ENCODE measurements at places on chromosomes 6 and 20. TPM values are rescaled to one million over a fixed set of nuclear protein-coding genes. Genes with fewer than 3 reads are reported as not detected.

DNA sequence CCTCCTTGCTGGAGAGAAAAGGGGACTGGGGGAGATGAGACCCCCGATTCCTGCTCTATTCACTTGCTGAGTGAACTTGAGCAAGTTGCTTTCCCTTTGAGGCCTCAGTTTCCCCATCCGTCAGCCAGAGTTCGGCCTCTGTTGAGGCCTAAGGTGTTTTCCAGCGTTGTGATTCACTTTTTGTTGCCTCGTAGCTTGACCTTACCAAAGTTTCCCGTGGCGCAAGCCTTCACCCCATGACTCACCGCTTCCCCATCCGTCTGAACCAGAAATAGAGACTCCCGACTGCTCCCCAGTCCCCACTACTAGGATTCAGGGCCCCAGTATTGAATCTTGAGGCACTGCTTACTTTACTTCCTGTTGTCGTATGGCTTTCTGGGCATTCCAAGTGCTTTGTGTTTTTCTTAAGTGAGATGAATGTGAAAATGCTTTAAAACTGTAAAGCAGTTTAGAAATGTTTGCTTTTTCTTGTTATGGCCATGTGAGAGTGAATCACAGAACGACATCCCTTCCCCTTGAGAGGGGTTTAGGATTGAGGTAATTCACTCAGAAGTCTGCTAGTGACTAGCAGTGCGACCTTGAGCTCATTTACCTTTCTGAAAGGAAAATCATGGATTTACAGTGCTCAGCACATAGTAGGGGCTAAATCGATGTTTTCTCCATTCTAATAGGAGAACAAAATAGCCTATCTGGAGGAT lies 1.2 kb downstream of the CHMP4B start:
- no peak for DNase-seq
- no peaks in the 10 kb centered on the region for H3K27me3 ChIP-seq
- peak overlapping the region; percentile 98 for H3K4me3 ChIP-seq
- no peaks in the 10 kb centered on the region for H3K36me3 ChIP-seq

- H3K36me3 ChIP-seq = peaks cover 3% of the 10 kb centered on the region
- H3K27ac ChIP-seq = no peak overlapping the region
- no peak for DNase-seq
- H3K27me3 ChIP-seq = no peaks in the 10 kb centered on the region
- no peak overlapping the region for H3K4me3 ChIP-seq
- no peaks in the 10 kb centered on the region for H3K4me1 ChIP-seq
Observed at GRCh38 chr6:100568255-100568654, 103.5 kb upstream of the SIM1 start.

- H3K4me3 ChIP-seq = no peak overlapping the region
- H3K27me3 ChIP-seq = no peaks in the 10 kb centered on the region
- no peaks in the 10 kb centered on the region for H3K4me1 ChIP-seq
- no peak overlapping the region for H3K27ac ChIP-seq
- H3K36me3 ChIP-seq = no peaks in the 10 kb centered on the region
- DNase-seq = no peak
Observed at GRCh38 chr20:58044286-58044685, 184.2 kb downstream of the ANKRD60 start.

DNA sequence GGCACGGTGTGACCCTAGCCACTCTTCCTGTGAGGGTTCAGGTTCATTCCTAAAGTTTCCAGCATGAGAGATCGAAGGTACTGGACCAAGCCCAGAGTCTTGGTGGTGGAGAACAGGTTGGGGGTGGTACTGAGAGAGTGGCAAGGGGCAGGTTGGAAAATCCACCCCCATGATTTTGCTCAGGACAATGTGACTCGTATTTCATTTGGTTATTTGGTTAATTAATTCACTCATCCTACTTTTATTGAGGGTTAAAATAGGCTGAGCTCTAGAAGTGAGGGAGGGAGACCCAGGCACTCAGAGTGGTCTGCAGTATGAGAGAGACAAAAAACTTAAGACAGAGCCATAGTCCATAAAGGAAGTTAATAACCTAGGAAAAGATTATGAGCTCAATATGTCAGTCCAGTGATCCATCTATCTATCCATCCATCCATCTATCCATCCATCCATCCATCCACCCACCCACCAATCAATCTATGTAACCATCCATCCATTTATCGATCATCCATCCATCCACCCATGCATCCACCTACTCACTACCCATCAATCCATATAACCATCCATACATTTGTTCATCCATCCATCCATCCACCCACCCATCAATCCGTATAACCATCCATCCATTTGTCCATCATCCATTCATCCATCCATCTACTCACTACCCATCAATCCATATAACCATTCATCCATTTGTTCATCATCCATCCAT lies 6.7 kb upstream of the BPIFB6 start:
- no peak for DNase-seq
- H3K36me3 ChIP-seq = no peaks in the 10 kb centered on the region
- no peaks in the 10 kb centered on the region for H3K4me1 ChIP-seq
- H3K4me3 ChIP-seq = no peak overlapping the region

GRCh38 chr6:108710551-108710950 lies 137.7 kb upstream of the ARMC2 start:
- H3K27ac ChIP-seq = no peak overlapping the region
- H3K4me1 ChIP-seq = no peaks in the 10 kb centered on the region
- no peaks in the 10 kb centered on the region for H3K27me3 ChIP-seq
- H3K4me3 ChIP-seq = no peak overlapping the region
- no peak for DNase-seq

DNA sequence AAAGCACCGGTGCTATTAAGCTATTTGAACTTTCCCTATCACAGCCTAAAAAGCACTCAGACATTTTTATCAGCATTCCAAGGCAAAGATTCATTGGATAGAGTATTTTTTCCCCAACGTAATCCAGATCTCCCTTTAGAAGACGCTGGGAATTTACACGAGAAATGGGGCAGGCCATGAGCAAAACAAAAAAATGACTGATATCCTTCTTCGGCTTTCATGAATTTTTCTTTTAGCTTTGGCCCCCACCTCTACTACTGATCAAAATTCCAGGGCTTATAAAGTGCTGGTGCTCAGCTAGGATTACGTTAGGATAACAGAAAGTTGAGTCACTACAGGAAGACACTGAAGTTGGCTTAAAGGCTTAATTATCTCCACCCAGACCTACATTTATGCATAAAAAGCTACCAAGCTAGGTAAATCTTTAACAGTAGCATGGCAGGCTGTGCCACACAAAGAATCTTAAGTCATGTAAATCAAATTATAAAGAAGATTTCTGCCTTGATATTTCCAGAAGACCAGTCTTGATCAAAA lies 418.5 kb upstream of the BTBD3 start:
- no peak overlapping the region for H3K4me3 ChIP-seq
- H3K36me3 ChIP-seq = no peaks in the 10 kb centered on the region
- no peaks in the 10 kb centered on the region for H3K27me3 ChIP-seq
- H3K4me1 ChIP-seq = no peaks in the 10 kb centered on the region
- no peak for DNase-seq
- no peak overlapping the region for H3K27ac ChIP-seq

- DNase-seq = no peak
- no peaks in the 10 kb centered on the region for H3K27me3 ChIP-seq
- peak overlapping the region; percentile 5 for H3K27ac ChIP-seq
- no peaks in the 10 kb centered on the region for H3K4me1 ChIP-seq
- H3K36me3 ChIP-seq = peaks cover 4% of the 10 kb centered on the region
- no peak overlapping the region for H3K4me3 ChIP-seq
Observed at GRCh38 chr6:73471686-73472290, 10.3 kb downstream of the MTO1 start.

GRCh38 chr6:22364306-22364705 lies 67.5 kb upstream of the PRL start:
- H3K4me3 ChIP-seq = no peak overlapping the region
- H3K27me3 ChIP-seq = no peaks in the 10 kb centered on the region
- no peak overlapping the region for H3K27ac ChIP-seq
- no peaks in the 10 kb centered on the region for H3K4me1 ChIP-seq
- DNase-seq = no peak

GRCh38 chr6:107423474-107423990 lies 35.8 kb downstream of the PDSS2 start:
- no peaks in the 10 kb centered on the region for H3K27me3 ChIP-seq
- no peaks in the 10 kb centered on the region for H3K4me1 ChIP-seq
- H3K4me3 ChIP-seq = no peak overlapping the region
- H3K36me3 ChIP-seq = no peaks in the 10 kb centered on the region
- DNase-seq = no peak
- no peak overlapping the region for H3K27ac ChIP-seq

DNA sequence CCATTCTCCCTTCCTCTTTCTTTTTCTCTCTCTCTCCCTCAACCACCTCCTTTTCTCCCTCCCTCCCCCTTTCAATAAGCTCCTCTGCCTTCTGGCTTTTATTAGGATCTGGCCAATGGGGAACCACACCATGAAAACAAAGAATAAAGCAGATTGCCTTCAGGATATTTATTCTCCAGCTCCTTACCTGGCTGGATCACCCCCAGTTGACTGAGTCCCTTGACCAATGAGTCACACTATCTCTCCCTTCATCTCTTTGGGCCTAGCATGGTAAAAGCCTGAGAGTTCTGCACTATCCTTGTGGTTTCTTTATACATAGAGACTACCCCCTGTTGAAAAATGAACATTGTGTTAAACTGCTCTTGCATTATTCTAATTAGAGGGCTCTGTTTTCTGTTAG lies 476.8 kb downstream of the EPHA7 start:
- no peak overlapping the region for H3K4me3 ChIP-seq
- H3K36me3 ChIP-seq = no peaks in the 10 kb centered on the region
- H3K27ac ChIP-seq = no peak overlapping the region
- DNase-seq = no peak

Gene SIRPD
- not detected for total RNA-seq

Gene ZKSCAN4
- 4.9 TPM for total RNA-seq

Gene UST
- total RNA-seq = 2.7 TPM

Gene REPS1
- 36.1 TPM for total RNA-seq

Gene ZBP1
- total RNA-seq = 2.7 TPM

Gene ZNF334
- 1.3 TPM for total RNA-seq

Gene OPRM1
- not detected for total RNA-seq

Gene KHDRBS2
- 0.52 TPM for total RNA-seq

Gene MOG
- not detected for total RNA-seq

Gene CRISP3
- not detected for total RNA-seq

Gene TMEM200A
- 51.4 TPM for total RNA-seq

All from colonic mucosa (tissue), 4 donors.